ENCODE measurements at places on chromosomes 5 and 9.

DNA sequence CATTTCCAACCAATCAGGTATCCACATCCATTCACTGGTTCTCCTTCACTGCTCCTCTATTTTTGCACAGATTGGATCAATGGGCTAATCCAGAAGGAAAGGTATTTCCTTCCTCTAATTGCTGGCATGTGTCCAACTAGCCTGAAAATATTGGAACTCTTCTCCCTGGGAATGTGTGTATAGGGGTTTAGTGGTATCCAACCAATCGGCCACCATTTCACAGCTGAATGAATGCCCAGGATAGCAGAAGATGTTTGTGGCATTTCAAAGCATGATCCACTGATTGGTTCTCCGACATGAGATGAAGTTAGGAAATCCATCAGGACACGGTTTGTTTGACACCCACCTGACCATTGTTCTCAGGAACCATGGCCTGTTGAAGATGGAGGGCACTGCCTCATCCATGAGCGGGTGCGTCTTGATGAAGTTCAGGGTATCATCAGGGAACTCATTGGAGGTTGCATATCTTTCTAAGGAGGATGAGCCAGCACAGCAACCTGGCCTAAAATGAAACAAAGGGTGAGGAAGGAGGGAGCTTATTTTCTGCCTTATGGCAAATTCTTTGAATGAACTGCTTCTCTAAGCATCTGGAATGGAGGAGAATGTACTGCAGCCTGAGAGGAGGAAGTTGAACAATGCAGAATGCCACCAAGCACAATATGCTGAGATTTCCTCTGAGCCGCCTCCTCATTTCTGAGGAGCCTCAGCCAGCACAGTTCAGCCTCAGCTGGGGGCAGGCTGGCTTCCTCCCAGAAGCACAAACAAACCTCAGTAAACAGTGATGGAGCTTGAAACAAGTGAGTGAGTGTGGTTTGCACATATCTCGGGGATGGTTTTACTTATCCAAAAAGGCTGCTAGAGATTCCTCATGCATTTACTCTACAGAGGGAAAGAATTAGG lies 94.6 kb downstream of the SEMA6A start:
- no peak for DNase-seq

DNA sequence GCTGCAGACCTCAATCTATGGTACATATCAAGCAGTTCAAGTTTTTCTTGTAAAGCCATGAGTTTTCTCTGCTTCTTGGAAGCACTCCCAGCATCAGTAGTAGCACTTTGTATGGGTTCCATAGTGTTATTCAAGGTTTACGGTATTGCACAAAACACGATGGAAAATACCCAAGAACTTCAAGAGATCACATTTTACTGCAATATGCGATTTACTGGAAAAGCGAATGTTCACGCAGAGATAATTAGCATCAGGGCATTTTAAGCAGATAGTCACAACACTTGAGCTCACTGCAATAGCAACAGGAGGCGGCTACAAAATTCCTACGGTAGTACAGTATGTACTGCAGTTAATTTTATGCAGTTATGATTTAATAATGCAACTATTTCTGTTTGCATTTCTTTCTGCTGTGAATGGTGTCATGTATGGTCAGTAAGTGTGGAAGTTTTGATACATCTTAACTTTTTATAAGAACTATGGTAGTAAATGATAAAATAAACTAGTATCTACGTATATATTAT lies 200.8 kb downstream of the SMARCA2 start:
- DNase-seq, result no peak

GRCh38 chr5:158819840-158820620 lies 279.7 kb downstream of the EBF1 start:
- no peak for DNase-seq

DNA sequence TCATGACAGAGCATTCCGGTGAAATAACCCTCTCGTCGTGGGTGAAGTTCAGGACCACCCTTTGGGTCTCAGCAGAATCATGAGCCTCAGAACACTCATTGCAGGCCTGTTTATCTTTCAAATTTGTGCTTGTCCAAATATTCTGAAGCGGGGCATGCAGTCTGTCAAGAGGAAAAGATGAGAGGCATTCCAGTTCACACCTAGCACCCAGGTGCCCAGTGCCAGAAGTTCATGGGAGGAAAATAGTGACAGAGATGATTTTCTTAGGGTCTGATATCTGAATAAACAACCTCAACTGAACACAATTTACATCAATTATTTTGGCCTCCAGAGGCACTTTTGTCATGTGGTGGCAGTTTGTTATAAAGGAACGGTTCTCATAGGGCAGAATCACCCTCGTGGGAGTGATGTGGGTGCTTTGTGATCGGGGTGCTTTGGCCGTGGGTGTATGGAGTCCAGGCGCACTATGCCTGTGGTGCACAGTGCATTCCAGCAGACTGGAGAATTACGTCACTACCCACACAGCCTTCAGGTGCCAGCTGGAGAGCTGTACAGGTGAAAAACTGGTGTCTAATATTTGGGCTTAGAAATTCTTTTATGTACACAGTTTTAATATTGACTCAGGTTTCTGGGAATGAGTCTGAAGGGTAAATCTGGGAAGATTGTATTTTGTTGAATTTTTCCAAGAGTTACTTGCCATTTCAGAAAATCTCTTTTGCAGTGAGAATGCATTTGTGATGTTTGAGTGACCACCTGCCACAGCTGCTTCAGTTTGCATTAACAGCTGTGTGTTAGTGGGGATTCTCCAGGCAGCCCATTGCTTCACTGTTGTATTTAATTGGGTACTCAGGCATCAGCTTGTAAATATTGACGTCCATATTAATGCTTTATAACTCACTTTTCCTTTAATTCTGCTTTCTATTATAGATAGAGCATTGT lies 289.3 kb downstream of the FANCC start:
- no peak for DNase-seq

DNA sequence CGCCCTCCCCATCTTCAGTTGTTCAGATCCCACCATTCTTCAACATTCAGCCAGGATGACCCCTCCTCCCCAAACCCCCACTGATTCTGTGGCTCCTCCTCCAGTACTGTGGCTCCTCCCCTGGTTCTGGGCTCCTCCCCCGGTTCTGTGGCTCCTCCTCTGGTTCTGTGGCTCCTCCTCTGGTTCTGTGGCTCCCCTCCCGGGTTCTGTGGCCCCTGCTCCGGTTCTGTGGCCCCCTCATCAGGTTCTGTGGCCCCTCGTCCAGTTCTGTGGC lies 32.8 kb downstream of the C5orf15 start:
- no peak for DNase-seq

All from hematopoietic multipotent progenitor cell treated with erythropoietin and hydrocortisone succinate and interleukin-3 and kit ligand, for 6 days (in vitro differentiated cells).